ENCODE measurements at places on chromosomes 1 and 21.

- no peak for DNase-seq
Measured at GRCh38 chr1:19955534-19956170, 23.8 kb downstream of the PLA2G2A start.

- DNase-seq: no peak
Measured at GRCh38 chr1:44947063-44947773, 39.2 kb downstream of the EIF2B3 start.

- peak; percentile 79 for DNase-seq
Measured at GRCh38 chr1:201450721-201451291, 18.2 kb downstream of the PHLDA3 start.

DNA sequence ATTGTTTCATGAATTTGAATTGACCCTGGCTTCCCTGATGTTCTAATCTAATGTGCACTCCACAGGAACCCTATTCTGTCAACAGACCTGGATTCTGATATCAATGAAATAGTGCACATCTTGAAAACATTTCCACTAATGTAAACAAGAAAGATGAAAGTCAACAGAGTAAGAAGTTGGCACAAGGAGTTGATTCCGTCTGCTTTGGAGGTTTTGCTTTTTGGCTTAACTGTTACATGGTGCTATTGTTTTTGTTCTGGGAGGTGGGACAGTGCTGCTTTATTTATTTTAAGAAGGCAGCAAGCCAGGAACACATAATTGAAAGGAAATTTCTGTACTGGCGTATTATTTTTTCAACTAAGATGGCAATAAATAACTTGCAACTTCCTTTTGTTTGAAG, 73.3 kb downstream of the LEPR start:
- DNase-seq: no peak

DNA sequence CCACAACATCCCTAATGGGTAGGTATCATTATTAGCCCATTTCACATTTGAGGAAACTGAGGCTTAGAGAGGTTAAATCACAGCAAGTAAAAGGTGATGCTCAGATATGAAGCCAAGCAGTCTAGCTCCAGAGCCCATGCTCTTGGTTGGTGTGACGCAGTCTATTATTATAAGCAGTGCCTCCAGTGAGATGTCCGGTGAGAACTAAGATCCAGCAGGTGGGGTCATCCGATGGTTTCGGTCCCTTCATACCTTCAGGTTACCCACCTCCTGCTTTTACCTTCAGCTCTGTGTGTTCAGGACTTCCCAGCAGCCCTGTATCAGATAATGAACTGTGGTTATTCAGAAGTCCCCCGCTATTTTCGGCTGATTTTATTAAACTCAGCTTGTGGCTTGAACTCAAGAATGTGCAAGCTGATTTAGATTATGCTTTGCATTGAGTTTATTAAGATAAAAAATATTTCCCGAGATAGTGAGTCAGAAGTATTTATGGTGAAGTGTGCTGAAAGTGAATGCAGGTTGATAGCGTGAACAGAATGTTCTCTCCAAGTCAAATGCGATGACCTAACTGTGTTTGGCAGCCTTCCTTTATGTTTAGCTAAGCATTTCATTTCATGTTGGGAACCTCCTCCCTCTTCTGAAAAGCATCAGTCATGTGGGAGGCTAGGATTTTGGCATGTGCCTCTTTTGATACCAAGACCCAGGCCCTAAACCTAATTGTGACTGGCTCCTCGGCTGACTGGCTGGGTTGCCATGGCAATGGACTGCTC, 160.9 kb upstream of the UBE2U start:
- DNase-seq: peak; percentile 13

DNA sequence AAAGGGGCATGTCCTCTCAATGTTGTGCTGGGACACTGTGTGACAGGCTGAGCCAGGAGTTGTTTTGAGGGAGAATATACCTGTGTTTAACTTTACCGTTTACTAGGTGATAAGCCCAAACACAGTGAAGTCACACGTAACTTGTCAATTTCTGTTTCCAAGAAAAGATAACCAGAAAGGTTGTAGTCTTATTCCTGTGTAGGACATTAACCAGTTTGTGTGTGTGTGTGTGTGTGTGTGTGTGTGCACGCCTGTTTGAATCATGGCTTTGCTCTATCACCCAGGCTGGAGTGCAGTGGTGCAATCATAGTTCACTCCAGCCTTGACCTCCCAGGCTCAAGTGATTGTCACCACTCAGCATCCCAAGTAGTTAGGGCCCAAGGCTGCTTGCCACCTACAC, 83.6 kb downstream of the MRPS6 start:
- no peak for DNase-seq

DNA sequence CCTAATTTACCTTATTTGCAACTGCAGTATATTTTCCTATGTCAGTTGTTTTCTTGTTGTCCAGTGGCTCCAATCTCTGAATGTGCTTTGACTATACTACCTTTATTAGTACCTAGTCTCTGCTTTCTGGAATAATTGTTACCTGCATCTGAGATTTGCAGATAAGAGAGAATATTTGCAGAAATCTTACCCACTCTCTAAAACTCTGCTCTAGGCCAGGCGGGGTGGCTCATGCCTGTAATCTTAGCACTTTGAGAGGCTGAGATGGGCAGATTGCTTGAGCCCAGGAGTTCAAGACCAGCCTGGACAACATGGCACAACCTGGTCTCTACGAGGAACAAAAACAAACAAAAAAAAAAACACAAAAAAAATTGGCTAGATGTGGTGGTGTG, 2.0 kb upstream of the SYDE2 start:
- DNase-seq: no peak

GRCh38 chr1:3687504-3687903, 35.2 kb downstream of the TP73 start:
- no peak for DNase-seq

DNA sequence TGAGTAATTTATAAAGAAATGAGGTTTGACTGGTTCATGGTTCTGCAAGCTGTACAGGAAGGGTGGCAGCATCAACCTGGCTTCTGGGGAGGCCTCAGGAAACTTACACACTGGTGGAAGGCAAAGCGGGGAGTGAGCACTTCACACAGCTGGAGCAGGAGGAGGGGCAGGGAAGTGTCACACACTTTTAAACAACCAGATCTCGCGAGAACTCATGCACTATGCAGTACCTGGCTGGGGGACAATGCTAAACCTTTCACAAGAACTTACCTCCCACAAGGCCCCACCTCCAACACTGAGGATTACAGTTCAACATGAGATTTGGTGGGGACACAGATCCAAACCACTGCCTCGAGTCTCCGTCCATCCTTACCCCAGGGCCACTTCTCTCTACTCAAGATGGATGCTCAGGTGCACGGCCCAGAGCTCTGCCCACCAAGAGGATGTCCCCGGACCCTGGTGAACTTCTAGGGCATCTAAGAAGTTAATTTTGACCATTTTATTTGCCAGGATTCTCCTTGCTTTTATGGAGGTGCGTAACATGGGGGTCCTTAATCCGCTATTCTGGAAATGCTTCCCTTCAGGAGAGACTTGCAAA, 22.7 kb upstream of the ACTRT2 start:
- DNase-seq: no peak

GRCh38 chr1:219782929-219783328, 145.4 kb downstream of the SLC30A10 start:
- DNase-seq: no peak

DNA sequence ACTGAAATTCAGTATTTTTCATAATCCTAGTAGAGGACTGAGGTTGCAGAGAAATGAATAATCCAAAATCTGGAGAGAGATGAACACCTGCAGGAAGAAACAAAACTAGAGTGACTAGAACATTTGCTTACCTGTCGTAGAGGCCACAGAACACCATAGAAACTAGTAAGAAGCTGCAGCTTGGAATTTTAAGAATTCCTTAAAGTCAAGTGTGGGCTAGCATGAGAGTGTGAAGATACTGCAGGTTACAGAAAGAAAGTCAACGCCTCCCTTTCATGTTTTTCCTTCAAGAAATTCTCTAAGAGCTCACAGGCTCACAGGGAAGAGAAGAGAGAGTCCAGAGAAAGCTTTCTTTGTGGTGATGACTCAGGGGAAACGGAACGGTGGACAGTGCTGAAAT, 633.7 kb downstream of the LRRIQ3 start:
- no peak for DNase-seq

DNA sequence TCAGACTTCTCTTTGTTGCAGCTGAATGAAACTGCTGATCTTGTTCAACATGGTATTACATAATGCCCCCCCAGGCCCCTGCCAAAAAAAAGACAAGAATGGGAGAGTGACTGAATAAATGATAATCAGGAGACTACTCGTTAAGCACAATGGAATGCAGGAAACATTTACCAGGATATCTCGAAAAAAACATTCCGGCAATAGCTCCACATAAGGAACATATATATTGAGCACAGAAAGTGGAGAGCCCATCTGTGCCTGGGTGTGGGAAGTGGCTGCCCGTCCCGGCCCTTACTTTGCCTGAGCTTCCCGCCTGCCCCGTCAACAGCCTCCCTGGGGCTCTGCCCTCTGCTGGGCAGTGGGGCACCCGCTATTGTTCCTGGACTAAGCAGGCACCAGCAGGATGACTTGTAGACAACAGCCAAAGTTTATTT, 13.3 kb downstream of the TRIM11 start:
- peak; percentile 9 for DNase-seq

GRCh38 chr1:150995460-150995859, 11.2 kb downstream of the MINDY1 start:
- DNase-seq: no peak

GRCh38 chr21:44298301-44298700, 1.6 kb upstream of the PFKL start:
- DNase-seq: no peak

GRCh38 chr1:230066031-230066430, 1.0 kb upstream of the GALNT2 start:
- no peak for DNase-seq

- DNase-seq: no peak
Measured at GRCh38 chr1:114088392-114089299, 65.0 kb downstream of the SYT6 start.

DNA sequence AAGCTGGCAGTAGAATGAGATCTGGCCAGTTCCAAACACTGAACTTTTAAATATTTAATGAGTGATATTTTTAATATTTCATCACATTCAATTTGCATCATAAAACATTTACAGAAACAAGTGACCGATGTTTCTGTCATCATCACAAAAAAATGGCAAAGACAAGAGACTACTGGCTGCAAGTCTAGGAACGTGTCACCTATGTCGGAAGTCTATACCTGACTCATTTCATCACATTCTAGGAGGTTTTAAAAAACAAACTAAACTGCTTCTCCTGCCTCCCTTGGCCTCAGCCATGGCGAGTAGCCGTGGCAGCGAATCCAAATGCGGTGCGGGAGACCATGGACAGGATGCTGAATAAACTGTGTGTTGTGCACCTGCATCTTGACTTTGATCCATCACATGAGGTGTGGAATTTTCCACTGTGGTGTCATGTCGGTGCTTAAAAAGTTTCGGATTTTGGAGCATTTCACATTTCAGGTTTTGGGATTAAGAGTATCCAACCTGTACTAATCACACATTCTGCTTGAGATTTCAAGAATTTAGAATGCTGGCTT, 43.1 kb downstream of the CLSTN1 start:
- DNase-seq: no peak

DNA sequence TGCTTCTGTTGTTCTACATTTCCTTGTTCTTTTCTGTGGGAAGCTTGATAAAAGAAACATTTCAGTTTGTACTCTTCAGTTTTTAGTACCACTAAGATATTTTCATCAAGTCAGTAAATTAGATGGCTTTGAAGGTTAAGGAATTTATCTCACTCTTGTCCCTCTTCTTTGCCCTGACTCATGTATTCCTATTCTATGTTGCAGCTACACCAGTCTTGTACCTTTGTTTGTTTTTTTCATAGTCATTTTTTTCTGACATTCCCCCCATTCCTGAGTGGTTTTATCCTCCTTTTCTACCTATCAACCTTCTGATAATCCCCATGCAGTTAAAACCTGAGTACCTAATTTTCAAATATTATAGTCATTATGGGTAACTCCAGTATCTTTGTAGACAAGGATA, 65.4 kb downstream of the MAST2 start:
- DNase-seq: no peak

- no peak for DNase-seq
Measured at GRCh38 chr1:161359291-161359690, 8.4 kb downstream of the CFAP126 start.

DNA sequence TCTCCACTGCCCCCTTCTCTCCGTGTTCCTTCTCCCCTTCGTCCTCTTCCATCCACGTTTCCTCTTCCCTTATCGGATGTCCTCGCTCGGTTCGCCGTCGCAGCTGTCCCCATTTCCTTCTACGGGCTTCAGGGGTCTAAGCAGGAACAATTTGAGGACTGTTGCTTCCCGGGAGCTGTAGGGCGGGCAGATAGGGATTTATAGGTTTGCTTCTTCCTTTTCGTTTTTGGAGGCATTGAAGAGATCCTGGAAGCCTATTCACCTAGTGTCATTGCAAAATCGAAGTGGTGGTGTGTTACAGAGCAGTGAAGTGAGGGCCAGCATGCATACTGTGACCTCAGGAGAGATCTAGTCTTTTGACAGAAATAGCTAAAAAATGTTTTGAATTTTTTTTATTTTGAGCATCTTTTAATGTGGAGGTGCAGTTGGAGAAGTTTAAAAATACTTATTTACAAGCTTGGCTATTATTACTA, 897 bp downstream of the ZYG11B start:
- DNase-seq: no peak

GRCh38 chr1:230684998-230685397, 28.9 kb downstream of the AGT start:
- no peak for DNase-seq

- no peak for DNase-seq
Measured at GRCh38 chr1:158801396-158801795, 20.4 kb upstream of the OR6N2 start.

- DNase-seq: no peak
Measured at GRCh38 chr1:195979646-195980045, 628.6 kb downstream of the KCNT2 start.

DNA sequence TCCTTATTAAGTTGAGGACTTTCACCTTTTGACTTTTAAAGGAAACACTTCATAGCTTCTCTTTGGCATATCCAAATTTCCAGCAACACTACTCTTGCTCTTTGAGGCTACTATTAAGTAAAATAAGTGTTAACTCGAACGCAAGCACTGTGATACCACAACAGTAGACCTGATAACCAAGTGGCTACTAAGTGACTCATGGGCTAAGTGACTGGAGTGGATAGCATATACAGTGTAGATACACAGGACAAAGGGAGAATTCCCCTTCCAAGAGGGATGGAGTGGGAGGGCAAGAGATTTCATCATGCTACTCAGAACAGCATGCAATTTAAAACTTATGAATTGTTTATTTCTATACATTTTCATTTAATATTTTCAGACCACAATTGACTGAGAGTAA, 9.8 kb upstream of the KCNA3 start:
- DNase-seq: no peak

GRCh38 chr1:6345009-6345408, 48.6 kb downstream of the ACOT7 start:
- DNase-seq: no peak

DNA sequence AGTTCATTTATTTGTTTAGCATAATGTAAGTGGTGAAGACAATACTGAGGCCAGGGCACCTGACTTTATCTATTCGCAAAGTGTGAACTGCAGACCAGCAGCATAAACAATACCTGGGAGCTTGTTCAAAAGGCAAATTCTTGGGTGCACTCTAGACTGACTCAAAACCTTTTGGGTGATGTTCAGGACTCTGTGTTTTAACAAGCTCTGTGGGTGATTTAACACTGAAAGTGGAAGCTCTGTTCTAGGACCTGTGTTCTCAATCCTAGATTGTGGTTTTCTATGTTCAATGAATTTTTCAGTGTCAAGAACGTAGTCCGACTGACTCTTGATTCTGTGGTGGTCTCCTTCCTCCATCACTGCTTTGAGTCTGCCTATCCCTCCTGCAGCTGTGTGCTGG, 71.9 kb downstream of the GPR88 start:
- DNase-seq: no peak

GRCh38 chr1:193058529-193059281, 455 bp downstream of the UCHL5 start:
- no peak for DNase-seq

Measured in nucleus accumbens (tissue), 56 donors.